Posterior cingulate gyrus (tissue), 11 donors: ENCODE measurements at places on chromosomes 1 and 21.

DNA sequence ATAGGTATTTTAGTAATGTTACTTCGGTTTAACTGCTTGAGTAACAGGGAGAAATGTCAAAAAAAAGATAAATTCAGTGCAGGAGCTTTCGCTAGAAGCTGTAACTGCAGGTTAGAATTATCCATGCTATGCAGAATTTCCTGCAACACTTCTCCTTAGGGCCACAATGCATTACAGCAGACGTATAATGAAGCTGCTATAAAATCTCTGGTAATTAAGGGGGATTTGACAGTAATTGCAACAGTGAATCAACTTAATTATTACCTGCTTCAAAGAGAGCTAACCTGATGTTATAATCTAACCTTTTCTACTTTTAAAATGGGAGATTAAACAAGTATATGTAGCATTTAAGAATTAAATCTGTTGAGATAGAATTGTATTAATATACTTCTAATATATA, 92.6 kb downstream of the ATG4C start:
- no peak for DNase-seq

- no peak for DNase-seq
Measured at GRCh38 chr1:84853741-84854721, 39.0 kb downstream of the LPAR3 start.

- no peak for DNase-seq
Measured at GRCh38 chr21:41520560-41521442, 12.8 kb upstream of the TMPRSS2 start.

DNA sequence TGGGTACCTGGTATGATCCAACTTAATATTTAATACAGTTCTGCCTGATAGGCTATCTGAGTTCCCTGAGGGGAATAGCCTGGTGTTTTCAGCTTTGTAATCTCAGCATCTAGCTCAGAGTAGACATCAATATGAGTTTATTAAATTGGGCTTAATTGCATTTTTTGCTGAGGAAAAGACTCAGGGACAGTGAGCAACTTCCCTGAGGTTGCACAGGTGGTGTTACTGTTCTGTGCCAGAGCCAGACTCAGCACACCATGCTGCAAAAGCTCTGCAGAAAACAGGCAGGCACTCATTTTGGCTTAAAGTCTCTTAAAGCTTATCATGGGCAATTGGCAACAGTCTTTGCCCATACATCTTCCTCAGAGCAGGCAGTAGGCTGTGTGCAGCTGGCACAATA, 90.5 kb upstream of the JUN start:
- DNase-seq = no peak

DNA sequence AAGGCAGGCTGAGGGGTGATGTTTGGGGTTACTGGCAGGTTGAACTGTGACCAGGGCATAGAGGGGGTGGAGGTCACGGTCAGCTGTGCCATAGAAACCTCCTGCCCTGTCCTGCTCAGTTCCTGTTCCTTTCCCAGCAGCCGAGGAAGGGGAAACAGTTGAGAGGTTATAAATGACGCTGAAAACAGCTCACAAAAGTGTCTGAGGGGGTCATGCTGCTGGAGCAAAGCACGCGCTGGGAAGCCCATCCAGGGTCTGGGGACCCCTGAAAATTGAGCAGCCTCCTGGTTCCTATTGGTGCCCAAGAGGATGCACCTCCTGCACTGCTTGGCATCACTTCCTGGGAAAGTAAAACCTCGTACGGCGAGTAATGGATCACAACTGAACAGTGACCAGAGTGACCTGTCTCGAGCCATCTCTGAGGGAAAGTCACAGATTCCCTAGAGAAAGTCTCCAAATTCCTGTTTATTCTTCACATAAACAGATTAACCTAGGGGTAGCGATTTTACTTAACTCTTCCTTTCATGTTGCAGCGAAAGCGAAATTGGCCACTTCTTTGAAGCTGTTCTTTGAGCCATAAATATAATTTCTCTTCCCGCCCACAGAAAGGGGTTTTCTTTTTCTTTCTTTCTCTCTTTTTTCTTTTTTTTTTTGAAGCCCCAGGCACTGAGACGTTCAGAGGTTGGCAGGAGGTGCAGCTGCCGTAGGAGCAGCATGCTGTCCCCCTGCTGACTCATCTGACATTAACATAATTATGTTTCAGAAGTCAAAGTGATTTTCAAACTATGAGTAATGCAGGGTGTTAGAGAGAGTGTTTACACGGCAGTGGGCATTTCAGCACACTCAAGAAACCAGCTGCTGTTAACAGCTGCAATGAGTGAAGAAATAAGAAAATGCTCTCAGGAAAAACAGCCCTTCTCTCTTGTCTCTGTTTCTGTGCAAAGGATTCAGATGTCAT, 41.8 kb upstream of the ATF3 start:
- no peak for DNase-seq

GRCh38 chr1:25037174-25038074, 107.3 kb upstream of the RUNX3 start:
- DNase-seq = no peak

DNA sequence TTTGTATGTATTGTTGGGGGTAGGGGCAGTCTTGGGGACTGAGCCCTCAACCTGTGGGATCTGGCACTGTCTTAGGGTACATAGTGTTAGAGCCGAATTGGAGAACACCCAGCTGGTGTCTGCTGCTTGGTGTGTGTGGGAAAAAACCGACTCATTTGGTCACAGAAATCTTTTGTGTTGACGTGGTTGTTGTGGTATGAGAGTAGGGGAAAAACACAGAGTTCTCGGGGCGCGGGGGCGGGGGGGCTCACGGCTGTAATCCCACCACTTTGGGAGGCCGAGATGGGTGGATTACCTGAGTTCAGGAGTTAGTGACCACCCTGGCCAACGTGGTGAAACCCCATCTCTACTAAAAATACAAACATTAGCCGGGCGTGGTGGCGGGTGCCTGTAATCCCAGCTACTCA, 15.3 kb upstream of the SRSF10 start:
- no peak for DNase-seq

GRCh38 chr1:113396585-113396984, 6.3 kb downstream of the MAGI3 start:
- no peak for DNase-seq

- peak; percentile 60 for DNase-seq
Measured at GRCh38 chr1:1748686-1749321, 24.6 kb upstream of the CDK11A start.

GRCh38 chr21:31554511-31555022, 104.9 kb upstream of the SOD1 start:
- no peak for DNase-seq

DNA sequence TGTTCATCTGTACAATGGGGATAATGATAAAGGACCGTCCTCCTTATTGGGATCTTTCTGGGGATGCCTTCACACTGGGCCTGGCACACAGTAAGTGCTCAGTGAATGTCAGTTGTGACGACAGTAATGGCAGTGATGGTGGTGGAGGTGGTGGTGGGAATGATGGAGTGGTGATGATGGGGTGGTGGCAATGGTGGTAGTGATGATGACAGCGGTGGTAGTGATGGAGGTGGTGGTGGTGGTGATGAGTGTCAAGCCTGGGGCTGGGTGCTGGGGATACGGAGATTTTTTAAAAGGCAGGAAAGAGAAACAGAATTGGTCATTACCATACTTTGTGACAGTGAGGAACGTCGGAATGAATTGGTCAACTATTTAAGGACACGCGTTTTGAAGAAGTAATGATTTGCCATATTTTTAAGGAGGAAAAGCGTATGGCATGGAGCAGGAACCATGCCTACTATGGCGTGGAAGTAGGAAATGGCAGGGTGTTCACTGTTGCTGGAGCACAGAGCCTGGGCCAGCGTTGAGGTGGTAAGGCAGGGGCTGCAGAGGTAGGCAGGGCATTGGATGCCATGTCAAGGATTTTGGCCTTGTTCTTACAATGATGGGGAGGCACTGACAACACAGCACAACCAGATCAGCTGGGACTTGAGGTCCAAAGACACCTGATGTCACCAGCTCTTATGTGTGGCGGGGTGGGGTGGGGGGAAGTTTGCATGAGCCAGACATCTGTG, 128.7 kb downstream of the ACTL8 start:
- DNase-seq = no peak

GRCh38 chr21:31500071-31500470, 156.0 kb upstream of the TIAM1 start:
- no peak for DNase-seq

DNA sequence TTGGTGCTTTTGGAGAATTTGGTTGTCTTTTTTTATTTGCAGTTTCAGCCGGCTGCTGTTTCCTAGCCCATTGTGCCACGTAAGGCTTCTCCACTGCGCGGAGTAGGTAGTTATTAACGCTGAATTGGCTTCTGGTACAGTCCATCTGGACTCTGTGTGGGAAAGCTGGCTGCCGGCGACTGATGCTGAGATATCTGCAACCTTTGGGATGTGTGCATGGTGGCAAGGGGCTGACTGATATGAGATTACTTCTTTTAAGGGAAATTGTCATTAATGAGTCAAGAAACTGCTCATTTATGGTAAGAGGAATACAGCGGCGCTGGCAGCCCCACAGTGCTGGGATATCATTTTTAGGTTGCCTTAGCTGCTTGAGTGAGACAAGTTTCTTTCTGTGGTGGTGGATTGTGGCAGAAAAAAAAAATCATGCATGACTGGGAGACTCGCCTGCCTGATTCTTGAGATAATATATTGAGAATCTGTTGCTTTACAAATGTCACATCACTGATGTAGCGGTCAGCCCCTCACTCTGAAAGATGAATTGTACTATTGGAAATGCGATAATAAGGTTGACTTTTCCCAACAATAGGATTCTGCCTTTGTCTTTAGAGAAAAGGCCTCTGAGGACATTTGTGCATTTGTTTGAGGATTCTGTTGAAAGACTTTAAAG, 2.5 kb upstream of the ELAVL4 start:
- DNase-seq = no peak

GRCh38 chr1:15168479-15168878, 14.9 kb downstream of the TMEM51 start:
- DNase-seq = no peak

DNA sequence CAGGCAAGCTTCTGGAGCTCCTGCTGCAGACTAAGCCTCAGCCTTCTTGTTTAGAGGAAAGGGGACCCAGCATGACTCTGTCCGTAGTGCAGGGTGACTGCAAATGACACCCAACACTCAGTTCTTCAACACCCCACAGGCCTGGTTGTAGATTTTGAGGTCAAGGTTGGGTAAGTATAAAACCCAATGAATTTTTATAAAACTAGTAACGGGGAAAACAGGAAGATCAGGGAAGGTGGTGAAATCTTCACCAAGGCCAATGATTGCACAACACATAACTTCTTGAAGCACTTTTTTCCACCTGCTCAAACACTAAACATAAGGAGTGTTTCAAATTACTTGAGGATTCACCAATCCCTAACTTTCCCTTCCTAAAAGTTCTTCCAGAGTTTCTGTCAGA, 89.4 kb upstream of the JAK1 start:
- DNase-seq = no peak

- DNase-seq = no peak
Measured at GRCh38 chr21:28480470-28480869, 512.2 kb downstream of the LTN1 start.

GRCh38 chr21:44766014-44766817, 35.4 kb downstream of the UBE2G2 start:
- DNase-seq = no peak

- DNase-seq = no peak
Measured at GRCh38 chr1:26094076-26094669, 17.5 kb upstream of the PDIK1L start.

DNA sequence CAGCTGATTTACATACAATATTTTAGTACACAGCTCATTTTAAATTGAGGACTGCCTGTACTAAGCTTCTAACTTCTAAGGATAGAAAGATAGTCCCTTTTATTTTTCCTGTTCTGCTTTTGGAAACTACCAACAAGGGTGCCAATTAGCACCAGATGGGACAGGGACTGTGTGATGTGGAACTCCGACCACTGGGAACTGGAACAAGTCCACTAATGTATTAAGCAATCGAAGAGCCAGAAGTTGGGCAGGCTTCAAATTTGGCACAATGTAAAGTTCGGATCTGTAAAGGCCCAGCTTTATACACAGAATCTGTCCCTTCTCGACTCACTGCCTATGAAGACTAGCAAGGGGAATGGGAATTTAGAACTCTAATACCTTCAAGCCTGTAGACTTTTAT, 149.3 kb downstream of the ZC3H11B start:
- no peak for DNase-seq

DNA sequence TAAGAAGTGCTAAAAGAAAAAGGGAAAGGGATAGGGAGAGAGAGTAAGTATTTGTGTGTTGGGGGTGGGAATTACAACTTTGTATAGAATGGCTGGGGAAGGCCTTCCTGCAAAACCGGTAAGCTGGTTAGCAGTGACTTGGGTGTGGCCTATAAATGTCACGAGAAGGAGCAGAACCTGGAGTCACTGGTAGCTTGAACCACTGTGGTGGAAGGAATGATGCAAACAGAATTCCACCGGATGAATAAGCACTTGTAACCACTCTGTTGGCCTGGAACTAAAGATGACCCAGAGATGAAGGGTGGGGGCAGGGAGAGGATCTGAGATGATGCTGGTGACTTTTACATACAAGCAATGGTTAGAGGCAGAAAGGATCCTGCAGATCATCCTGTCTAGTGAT, 8.9 kb downstream of the XKR8 start:
- no peak for DNase-seq

GRCh38 chr1:43934101-43934985, 742 bp downstream of the ARTN start:
- no peak for DNase-seq

DNA sequence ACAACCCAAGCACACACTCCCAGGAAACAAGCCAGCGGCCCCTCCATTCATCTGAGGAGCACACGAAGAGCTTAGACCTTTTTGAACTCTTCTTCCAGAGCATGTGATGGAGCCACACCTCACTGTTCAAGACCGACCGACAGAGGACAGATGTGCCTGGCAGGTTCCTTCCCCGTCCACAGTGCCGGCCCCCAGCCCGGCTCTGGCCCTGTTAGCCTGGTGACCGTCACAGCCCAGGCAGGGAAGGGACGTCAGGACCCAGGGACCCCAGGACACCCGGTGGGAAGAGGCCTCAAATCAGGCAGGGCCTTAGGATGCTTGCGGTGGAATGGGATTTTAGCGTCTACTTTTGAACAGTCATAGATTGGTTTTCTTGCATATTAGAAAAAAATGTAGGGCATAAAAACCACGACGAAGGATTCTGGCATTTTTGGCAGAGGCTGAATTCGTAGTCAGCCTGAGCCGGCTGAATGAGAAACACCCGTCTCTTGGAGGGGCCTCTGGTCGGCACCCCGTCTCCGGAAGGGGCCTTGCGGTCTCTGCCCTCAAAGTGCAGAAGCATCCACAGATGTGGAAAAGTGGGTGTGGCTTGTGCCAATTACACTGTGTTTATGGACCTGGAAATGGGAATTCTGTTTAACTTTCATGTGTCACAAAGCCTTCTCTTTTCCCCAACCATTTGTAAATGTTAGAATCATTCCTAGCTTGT, 79.3 kb downstream of the SIK1 start:
- no peak for DNase-seq

- peak; percentile 85 for DNase-seq
Measured at GRCh38 chr1:202235856-202236837, 42.5 kb downstream of the LGR6 start.

GRCh38 chr1:213138892-213139291, 87.9 kb downstream of the RPS6KC1 start:
- DNase-seq = no peak

GRCh38 chr1:235714205-235714897, 64.8 kb upstream of the GNG4 start:
- DNase-seq = no peak

- no peak for DNase-seq
Measured at GRCh38 chr1:208980605-208981004, 602.9 kb upstream of the CAMK1G start.
